ENCODE measurements at places on chromosomes 16 and 17.

DNA sequence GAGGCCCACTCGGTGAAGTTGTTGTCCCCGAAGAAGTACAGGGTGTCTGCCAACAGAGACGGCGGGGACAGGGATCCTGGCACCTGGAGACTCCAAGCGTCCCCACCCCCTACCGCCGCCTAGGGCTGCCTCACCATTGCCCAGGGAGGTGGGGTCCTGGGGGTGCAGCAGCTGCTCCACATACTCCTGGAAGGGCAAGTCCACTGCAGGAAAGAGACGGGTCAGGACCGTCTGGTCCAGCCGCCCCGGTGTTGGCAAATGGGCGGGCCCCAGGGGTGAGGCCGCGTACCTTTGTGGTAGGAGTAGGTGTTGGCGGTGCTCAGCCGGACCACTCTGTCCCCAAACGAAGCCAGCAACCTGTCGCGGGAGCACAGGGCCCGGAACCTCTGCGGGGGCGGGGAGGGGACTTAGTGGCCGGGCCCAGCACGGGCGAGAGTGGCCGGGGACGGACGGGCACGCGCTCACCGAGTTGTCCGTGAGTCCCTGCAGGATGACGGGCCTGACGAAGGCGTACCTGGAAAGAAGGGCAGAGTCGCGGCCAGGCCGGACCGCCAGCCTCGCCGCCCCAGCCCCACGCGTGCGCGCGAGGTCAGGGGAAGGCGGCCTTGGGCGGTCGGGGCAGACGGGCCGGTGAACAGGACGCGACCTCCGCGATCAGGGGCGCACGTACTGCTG lies 601 bp downstream of the JMJD8 start:
- no peak for DNase-seq

DNA sequence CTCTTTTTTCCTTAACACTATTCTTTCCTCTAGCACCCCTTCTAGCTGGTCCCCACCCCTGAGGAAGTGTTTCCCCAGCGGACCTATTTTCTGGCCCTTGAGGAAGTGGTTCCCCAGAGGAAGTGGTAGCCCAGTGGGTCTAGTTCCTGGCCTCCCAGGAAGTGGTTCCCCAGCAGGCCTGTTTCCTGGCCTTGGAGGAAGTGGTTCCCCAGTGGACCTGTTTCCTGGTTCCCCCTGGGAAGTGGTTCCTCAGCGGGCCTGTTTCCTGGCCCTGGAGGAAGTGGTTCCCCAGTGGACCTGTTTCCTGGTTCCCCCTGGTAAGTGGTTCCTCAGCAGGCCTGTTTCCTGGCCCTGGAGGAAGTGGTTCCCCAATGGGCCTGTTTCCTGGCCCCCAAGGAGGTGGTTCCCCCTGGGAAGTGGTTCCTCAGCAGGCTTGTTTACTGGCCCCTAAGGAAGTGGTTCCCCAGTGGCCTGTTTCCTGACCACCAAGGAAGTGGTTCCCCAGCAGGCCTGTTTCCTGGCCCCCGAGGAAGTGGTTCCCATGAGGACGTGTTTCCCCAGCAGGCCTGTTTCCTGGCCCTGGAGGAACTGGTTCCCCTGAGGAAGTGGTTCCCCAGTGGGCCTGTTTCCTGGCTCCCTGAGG lies 58.3 kb downstream of the NTN1 start:
- peak; percentile 1 for DNase-seq

DNA sequence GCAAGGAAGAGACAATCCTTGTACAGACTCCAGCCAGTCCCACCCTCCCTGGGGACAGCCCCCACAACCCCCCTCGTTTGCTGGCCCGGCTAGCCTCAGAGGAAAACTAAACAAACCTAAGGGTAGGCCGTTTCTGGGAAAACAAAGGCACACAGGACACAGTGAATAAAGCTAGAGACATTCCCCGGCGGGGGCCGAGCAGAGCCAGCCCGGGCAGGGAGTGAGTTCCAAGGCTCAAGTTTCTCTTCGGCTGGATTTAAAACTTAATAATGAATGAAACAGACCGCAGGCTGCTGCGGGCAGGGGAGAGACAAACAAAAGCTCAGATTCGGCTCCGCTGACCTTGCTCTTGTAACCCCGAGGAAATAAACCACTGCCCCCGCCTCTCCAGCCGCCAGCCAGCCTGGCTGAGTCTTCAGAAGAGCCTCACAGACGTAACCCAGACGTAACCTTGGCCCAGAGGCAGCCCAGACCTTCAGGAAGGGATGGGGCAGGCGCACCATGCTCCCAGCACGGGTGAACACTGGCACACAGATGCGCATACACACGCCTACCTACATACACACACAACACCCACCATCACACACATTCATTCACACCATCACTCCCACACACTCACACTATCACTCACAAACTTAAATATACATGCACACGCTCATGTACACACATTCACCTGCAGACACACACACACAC lies 216.0 kb downstream of the ZNF423 start:
- DNase-seq = no peak

DNA sequence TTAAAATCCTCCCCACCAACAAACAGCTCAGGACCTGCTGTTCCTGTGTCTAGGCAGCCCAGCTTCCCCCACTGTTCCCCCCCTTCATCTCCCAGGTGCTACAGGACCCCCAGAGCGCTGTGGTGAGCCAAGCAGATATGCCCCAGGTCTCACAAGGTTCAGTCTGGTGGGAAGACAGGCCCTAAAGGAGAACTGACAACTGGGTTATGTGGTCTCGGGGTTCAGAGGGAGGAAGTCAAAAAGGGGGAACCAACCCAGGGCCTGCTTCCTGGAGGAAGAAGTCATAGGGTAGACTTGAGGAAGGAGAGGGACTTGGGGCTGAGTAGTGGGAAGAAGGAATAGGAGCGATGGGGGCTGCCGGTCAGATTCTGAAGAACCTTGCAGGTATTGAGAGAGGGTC lies 2.6 kb downstream of the RIPOR1 start:
- DNase-seq = no peak

DNA sequence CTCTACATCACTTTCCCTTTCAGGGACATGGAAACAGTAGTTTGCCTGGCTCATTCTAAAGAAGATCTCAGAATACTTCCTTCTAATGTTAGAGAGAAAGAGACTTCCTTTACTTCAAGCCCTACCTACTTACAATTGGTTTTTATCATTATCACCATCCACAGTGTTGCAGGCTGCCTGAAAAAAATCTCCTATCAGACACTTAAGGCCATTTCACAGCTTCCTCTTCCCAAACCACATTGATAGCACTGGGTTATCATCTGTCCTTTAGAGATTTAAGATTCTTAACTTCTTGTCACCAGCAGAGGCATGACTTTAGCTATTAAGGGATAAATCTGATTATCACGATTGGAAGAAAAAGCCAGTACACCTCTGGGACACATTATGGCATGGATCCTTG lies 178.5 kb upstream of the TBX2 start:
- no peak for DNase-seq

- DNase-seq = no peak
These were observed 124.8 kb downstream of the ABCC1 start for GRCh38 chr16:16073891-16074881.

GRCh38 chr17:15652960-15653359 lies 31.2 kb downstream of the TRIM16 start:
- DNase-seq = no peak

GRCh38 chr17:43722269-43722619 lies 36.3 kb downstream of the SOST start:
- DNase-seq = no peak

DNA sequence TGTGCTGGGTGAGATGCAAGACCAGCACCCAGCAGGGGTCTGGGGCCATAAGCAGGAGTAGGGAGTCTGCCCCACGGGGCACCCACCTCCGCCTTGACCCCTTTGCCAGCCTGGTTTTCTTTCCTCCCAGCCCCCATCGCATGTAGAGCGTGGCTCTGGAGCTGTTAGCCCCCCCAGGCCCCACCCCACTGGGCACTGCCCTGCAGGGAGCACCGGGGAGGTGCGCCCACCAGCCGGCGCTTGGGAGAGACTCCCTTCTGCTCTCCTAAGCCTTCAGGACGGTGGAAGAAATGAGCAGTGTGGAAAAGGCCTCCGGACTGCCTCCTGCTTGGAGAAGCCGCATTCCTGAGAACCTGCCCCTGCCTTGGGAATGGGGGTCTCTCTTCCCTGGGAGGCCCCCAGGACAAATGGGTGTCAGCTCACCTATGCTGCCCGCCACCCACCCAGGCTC lies 186.2 kb downstream of the IRF8 start:
- no peak for DNase-seq

- no peak for DNase-seq
These were observed 134.4 kb upstream of the NLRP1 start for GRCh38 chr17:5718726-5719125.

GRCh38 chr16:87464691-87465300 lies 28.0 kb downstream of the ZCCHC14 start:
- peak; percentile 19 for DNase-seq

- no peak for DNase-seq
These were observed 185.5 kb downstream of the WWOX start for GRCh38 chr16:78284957-78285434.

DNA sequence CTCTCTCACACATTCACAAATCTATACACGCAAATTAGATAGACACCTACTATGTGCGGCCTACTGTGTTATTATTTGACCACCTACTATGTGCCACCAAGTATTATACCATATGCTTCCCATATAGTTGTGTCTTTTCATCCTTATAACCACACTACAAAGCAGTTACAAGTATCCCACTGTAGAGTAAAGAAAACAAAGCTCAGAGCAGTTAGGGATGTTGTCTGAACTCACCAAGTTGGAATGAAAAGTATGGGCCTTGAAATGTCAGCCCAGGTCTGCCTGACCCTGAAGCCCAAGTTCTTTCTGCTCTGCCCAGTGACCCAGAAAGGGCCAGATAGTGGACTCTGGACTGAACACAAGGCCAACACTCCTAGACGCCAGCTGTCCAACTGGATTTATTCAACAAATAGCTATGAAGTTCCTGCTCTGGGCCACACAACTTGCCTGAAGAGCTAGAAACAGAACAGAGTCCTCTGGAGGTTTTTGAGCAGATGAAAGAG lies 8.5 kb downstream of the KRT37 start:
- no peak for DNase-seq

GRCh38 chr16:56691885-56692284 lies 9.6 kb downstream of the MT1X start:
- no peak for DNase-seq

GRCh38 chr16:25013751-25014499 lies 1.2 kb downstream of the ARHGAP17 start:
- DNase-seq = no peak

GRCh38 chr17:27155866-27156265 lies 138.0 kb upstream of the WSB1 start:
- no peak for DNase-seq

DNA sequence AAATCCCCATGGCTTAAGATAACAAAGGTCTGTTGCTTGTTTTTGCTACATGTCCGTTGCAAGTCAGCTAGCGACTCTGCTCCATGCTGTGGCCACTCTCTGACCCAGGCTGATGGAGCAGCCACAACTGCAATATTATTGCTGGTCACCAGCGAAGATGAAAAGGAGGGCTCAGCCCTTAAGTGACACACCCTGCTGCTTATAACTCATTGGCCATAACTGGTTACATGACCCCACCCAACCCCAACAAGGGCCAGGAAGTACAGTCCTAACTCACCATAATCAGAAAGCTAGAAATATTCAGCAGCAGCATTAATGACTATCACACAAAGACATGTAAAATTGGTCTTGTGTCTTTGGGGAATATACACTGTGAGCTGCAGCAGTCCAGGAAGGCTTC lies 224.3 kb downstream of the SOX9 start:
- no peak for DNase-seq

DNA sequence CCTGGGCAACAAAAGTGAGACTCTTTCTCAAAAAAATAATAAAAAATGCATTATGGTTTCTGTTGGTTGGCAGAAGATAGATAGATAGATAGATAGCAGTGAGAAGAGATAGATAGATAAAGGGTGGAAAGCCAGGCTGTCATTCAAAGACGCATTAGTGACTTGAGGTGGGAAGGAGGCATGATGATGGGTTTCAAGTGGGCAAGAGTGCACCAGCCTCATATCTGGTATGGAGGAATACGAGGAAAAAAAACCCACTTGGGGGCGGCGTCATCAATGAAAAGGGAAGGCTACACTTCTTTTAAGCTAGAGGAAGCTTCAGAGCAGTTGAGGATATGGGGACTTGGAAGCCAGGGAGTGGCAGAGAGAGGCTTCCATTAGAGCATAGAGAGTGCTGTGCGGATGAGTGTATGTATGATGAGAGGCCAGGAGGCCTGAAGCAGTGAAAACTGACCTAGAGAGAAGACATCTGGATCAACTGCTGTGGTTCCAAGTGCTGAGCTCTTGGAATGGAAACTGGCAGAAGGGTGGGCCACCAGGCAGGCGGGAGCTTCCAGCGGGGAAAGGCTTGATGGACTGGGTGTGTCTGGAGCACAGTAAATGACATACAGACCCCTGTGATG lies 31.8 kb downstream of the CEP95 start:
- no peak for DNase-seq

DNA sequence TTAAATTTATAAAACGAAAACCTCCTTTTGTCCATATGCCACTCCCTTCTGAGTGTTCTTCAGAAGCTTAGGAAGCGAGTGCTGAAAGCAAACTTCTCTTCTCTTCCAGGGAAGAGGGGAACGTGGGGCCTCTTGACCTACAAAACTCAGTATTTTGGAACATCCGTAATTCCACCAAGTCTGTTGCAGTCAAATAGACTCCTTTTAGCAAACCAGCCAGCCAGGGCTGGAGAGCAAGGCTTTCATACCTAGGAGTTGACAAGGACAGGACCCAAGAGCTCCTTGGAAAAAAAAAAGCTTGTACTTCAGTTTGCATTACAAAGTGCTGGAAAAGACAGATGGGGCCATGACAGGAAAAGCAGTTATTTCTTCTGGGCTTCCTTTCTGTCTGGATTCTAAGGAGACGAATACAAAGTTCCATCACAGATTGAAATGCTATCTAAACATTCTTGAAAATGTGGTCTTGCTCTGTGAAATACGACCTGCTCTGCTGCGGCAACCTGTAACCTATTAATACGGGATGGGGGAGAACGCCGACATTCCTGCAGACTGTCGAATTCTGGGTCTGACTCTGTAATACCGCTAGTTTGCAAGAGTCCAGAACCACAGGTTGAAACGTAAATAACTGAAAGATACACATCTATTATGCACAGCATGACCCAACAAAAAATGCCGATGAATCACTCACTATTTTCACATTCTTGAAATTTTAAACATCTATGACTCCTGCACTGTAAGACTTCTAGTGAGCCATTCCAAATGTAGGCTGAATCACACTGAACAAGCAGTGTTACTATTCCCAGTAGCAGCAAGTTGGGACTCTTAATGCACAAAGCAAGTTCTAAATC lies 20.6 kb downstream of the VPS53 start:
- no peak for DNase-seq

- DNase-seq = no peak
These were observed 10.9 kb upstream of the DHRS7C start for GRCh38 chr17:9802294-9802693.

GRCh38 chr17:58305626-58306025 lies 23.0 kb downstream of the TSPOAP1 start:
- no peak for DNase-seq

Data from stimulated activated CD8-positive, alpha-beta memory T cell treated with anti-CD3 and anti-CD28 coated beads, Interleukin-4, amount 100 ng/mL, for 24 hours (primary cell).